ENCODE measurements at places on chromosomes 4 and X.

DNA sequence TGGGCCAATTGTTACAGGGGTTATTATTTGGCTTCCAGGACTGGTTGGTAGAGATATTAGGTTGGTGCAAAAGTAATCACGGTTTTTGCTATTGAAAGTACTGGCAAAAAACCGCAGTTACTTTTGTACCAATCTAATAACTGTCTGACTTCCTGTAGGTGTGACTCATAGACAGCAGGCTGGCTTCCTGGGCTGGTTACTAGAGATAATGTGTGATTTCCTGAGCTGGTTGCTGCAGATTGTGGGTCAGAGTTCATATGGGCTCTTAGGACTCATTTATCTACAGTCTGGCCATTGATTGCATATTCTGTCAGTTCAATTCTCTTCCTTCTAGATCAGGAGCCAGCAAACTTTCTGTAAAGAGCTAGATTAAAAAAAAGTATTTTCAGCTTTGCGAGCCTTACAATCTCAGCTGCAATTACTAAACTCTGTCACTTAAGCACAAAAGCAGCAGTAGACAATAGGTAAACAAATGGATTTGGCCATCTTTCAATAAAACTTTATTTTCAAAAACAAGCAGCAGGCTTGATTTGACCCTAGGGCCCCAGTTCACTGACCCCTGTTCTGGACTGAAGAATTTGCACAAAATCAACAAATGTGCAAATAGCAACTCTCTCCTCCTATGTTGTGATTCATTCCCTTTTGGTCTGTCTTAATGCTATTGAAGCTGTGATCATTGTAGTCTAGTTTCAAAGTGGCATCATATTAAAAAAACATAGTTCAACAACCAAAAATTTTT lies 50.8 kb upstream of the BOD1L1 start:
- DNase-seq: no peak

DNA sequence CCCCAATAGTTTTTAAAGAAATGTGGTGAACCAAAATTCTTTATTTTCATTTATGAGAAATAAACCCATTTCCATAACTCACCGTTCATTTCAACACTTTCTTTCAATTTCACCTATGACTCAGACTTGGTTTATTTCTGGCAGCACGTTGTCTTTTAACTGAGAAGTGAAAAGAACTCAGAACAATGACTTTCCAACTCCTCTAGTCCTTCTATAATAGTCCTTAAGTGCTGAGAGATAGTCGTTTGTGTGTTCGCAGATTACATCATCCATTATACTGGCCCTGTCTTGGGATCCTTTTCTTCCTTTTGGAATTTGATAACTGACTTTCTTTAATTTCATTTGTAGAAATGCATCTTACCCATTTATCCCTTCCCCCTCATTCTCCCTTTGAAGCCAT lies 113.6 kb downstream of the GLUD2 start:
- DNase-seq: no peak

DNA sequence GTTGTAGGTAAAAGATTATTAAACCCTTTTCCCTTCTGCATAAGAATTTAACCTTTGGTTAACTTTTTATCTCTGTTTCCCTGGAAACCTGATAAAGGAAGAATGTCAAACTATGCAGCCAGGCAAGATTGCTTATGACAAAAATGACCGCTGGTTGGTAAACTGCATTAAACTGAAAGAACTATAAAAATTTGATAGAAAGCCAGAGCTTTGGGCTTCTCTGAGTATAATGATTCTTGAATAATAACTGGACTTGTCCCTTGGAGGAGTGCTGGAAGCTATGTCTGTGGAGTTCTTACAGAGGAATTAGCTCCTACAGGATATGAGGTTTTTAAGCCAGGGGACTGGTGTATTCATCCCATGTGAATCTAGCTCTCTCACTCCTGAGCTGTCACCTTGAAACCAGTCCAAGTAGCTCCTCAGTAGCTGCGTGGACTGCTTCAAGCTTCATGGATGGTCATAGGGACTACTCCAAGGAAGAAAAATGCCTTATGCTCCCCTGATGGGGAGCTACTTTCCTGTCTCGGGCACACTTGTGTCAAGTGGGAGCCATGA lies 52.0 kb downstream of the RASL11B start:
- no peak for DNase-seq

DNA sequence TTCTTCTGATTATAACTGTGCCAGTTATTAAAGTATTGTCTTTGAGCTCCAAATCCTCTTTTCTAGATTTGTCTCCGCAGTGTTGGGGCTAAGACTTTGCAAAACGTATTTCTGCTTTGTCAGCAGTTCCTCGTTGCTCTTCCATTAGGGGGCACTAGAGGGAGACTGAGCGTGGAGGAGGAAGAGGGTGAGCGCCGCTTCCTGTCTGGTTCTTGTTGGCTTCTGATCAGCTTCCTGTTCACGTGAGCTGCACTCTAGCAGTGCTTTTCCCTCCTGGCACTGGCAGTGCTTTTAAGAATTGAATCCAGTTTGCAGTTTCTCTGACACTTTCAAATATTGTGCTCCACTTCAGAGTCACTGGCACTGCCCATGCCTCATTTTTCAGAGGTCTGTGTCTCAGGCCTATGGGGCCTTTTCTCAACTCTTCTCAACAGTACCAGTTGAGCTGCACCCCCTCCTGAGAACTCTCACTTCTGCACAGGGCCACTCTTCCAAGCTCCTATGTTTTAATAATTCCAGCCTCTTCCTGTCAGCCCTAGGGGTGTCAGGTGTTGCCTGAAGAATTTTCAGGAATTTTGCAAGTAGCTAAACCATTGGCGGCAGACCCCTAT lies 54.4 kb upstream of the LCORL start:
- DNase-seq: no peak
